ENCODE measurements at places on chromosomes 2 and 18.

DNA sequence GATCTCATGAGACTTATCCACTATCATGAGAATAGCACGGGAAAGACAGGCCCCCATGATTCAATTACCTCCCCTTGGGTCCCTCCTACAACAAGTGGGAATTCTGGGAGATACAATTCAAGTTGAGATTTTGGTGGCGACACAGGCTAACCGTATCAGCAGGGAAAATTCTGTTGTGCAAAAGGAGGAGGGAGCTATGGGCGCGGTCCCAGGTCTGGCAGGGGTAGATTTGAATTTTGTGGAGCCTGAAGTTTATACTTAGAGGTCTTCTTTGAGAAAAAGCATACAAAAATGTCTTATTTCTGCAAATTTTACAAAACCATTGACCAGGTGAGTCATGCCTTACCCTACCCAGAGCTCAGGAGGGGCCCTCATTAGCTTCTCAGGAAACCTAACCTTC, 36.6 kb downstream of the SLC4A3 start:
- no peak for DNase-seq

- no peak for DNase-seq
These were observed 653.0 kb upstream of the CHAC2 start for GRCh38 chr2:53114582-53114981.

DNA sequence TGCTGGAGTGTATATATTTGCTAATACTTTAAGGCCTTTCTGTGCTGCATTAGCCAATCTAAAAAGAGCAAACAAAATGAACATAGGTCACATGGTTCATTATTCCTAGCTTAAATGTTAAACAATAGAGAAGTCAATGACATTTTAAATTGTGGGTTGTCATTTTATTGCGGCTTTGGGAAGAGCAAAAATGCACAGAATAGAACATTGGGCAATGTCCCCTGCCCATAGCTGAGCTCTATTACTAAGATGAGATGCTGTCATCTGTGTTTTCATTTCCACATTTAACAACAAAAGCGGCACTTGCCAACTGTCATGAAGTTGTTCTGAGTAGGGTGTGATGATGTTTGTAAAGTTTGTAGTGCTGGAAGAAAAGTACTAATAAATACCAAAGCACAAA, 3.2 kb upstream of the VAPA start:
- no peak for DNase-seq

- peak; percentile 11 for DNase-seq
These were observed 1.0 kb downstream of the MARS2 start for GRCh38 chr2:197705912-197706838.

DNA sequence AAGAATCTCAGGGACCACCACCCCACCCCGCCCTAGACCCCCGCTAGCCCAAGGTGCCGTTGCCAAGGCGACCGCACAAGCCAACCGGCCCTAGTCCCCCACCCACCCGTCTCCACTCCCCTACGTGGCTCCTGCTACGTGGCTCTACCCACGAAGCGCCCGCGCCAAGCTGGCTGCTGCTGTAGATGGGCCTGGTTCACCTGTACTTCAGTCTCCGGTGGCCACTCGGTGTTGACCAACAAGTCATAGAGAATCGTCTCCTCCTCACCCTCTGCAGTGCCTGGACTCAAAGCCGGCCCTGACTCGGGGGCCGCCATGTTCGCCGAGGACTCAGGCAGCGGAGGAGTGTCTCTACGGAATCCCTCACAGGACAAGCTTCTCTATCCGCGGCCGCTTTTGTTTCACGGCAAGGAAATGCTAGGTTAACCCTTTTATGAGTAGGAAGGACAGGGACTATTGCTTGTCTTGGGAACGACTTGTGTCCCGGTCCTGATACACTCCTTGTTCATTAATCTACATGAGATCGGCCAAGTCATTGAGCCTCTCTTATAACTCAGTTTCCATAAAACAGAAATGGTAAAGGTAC, at the start of gene NBAS:
NBAS (minus strand) TSS at position 347 of the 586 bp plus-strand sequence; CDS start at position 317, 30 bp downstream.
- peak; percentile 93 for DNase-seq

DNA sequence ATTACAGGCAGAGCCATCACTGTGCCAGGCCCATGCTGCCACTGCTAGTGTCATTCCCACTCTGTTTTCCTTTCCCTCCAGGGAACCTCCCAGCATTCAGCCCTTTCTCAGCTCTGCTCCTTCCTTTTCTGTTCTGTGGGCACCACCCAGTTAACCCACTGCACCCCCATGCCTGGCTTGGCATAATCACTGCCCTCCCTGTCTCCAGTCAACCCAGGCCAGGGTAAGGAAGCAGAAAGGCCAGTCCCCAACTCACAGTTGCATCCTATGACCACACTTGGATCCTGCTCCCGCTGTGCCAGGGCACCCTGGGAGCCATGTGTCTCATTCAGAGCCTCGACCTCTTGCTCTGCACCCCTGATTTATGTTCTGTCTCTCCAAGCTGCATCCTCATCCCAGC, 32.2 kb downstream of the DPYSL5 start:
- no peak for DNase-seq

GRCh38 chr18:23689031-23689615, at the start of gene LAMA3:
LAMA3 (plus strand) TSS chr18:23689453; CDS start chr18:23689684, 231 bp downstream.
- DNase-seq: peak; percentile 68

DNA sequence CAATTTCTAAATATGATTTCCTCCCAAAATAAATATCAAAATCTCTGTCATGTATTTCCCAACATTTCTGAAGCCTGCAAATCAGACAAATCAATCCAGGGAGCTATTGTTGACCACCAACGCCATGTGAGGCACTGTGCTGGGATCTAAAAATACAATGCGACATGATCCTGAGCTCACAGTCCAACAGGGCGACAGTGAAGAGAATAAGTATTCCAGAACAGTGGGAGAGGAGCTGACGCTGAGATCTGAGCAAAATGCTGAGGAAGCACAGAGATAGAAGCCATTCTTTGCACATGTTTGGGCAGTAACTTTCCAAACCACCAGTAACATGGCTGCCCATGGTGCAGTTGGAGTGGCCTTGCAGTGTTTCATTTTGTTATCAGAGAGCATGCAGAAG, 412.5 kb downstream of the LRATD1 start:
- DNase-seq: no peak

- peak; percentile 45 for DNase-seq
These were observed 233.7 kb downstream of the METTL4 start for GRCh38 chr18:2337552-2338141.

- DNase-seq: peak; percentile 9
These were observed 54.9 kb downstream of the NYAP2 start for GRCh38 chr2:225454412-225454811.

DNA sequence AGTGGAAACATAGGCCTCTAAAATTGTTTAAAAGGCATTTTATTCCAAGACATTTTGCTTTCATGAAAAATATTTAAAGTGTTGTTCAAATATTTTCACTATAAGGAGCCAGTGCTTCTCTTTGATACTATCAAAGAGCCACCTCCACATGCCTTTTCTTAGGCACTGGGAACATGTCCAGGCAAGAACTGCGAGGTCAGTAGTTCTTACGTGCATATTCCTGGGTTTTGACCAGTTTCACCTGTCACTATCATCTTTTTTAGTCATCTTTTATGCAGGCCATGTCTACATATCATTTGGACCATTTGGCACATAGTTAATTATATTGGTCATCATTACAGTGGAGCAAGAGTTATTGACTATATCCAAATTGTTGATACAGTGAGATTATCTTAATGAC, 195.3 kb downstream of the CCDC85A start:
- DNase-seq: no peak

- DNase-seq: no peak
These were observed 481.6 kb downstream of the LPIN1 start for GRCh38 chr2:12227941-12228608.

DNA sequence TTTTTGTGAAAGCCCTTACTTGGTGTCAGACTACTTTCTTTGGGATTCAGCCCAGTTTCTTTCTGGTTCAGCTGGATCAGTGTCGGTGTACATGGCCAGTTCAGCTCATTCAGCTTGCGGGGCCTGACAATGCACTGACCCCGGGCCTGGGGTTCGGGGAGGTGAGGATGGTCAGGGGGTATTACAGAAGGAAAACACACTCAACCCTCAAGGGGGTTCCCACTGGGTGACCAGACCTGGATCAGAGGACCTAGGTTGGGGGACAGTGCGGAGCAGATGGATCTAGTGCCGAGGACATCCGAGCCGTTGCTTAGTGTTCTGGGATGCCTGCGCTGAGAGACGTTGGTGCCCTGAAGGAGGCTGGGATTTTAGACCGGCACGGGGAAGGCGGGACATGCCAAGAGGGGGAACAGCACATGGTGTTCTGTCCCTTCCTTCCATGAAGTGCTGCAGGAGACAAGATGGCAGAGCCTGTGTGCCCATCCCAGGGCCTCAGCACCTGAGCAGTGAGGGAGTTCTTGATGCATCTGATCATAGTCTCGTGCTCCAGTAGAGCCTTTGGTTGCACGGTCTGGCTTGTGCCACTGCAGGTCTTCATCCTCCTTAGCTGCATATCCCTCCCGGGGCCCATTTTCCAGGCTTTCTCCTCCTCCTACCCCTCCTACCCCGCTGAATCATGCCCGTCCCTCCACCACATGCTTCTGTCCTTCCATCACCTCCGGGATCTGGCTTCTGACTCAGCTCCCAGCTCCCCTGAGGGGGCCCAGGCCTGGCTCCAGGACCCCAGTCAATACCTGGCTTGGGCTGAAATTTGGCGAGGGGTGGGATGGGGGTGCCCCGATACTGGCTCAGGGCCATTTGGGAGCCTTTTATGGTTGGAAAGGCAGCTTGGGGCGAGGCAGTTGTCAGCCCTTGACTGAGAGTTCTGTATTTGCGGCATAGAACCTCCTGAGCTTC, 18.0 kb downstream of the SPEG start:
- no peak for DNase-seq

DNA sequence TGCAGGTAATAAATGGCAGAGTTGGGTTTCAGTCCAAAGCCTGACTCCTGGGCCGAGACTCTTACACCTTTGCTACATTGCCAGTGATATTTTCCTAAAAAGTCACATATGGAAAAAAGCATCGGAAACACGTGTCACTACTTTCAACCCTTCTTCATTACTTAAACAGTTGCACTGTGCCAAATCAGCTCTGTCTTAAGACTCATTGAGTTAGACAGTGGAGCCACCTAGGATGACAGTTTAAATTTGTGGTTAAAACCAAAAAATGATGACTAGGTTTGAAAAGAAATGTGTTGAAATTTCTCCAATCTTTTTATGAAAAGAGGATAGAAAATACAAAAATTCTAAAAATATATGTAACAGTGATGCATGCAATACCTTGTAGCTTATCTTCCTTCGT, 97.5 kb downstream of the TMEM247 start:
- no peak for DNase-seq

DNA sequence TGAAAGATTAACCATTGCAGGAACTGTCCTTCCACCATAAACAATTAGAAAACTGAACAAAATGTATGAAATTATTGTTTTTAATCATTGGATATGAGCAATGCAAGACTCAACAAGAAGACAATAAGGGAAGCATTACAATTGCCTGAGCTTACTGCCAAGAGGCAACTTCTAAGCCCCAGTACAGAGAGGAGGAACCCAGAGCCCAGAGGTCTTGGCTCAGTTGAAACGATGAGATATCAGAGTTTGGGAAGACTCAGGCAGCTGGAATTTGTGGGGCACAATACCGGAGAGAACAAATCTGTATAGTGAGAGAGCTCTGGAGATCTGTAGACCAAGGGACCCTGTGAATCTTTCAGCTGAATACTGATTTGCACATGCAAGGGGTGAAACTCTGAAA, 80.6 kb upstream of the ZFP36L2 start:
- no peak for DNase-seq

DNA sequence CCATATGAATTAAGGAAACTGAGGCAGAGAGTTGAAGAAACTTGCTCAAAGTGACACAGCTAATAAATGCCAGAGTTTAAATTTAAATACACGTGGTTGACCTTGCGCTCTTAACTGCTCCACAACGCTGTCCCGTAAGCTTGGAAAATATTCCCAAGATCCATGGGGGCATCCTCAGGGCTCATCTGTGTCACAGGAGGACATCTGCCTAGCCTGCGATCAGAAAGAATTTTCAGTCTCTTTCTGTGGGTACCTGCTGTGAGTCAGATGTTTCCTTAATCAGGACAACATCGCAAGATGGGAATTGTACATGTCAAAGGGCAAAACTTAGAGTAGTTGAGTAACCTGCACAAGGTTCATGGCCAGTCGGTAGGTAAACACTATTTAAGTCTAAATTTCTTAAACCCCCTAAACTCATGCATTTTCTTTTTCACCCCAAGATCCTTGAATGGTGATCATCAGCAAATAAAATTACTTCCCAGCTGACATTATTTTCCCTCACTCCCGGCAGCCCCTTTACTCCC, 1.4 kb downstream of the CMPK2 start:
- no peak for DNase-seq

DNA sequence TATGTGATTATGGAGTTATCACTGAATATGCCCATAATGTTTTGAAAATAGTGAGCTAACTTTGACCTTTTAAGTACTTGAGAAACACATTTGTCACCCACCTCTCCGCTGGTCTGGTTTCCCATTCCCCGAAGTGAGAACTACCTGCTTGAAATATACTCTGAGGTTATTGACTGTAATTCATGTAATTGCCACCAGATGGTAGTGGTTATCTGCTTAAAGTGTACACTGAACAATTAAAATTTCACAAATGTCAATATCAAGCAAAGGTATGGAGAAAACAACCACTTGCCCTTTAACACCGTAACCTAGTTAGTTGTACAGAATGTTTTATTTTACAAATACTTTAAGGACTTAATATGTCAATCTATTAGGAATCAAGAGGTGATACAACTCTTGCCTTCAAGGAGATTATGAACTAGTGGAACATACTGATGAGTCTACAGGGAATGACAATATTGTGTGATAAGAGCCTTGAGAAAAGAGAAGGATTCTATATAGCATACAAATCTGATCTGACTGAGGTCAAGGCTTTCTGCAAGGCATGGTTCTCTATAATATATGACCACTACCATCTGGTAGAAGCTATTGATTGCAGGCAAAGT, 316.8 kb upstream of the KCNH7 start:
- DNase-seq: peak; percentile 49

- DNase-seq: no peak
These were observed 4.2 kb downstream of the ALPI start for GRCh38 chr2:232460171-232460570.

DNA sequence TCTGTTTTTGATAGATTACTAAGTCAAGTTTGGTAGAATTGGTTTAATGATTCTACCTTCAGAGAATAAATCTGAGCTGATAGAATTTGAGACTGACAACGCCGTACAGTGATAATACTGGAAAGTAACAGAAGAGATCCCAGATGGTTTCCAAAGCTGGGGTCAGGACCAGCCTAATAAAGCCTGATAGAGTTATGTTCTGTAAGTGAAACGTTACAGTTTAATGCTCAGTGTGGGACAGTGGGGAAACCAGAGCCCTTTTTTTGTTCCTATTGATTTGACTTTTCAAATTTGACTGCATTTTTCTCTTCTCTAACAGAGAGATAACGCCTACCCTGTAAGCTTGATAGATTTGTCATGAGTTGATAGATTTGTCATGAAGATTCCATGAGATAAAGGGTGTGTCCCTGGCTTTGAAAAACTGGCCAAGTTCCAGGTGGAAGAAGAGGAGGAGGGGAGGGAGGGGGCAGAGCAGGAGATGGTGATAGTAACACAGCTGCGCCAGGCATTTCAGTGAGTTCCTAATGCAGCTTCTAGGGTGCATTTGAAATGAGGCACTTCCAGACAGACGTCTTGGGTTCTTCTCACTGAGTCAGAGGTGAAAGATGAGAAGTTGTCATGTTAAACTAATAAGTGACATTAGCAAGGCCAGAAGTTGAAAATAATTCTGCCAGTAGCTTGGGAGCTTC, 65.1 kb downstream of the CERS6 start:
- peak; percentile 21 for DNase-seq

GRCh38 chr2:196592911-196593881, 46.3 kb upstream of the CCDC150 start:
- DNase-seq: peak; percentile 66

GRCh38 chr18:34583895-34584294, 126.2 kb upstream of the DTNA start:
- DNase-seq: no peak
